ENCODE measurements at places on chromosomes 7 and 10.

- DNase-seq, result no peak
These were observed 51.4 kb upstream of the SLC35B4 start for GRCh38 chr7:134367956-134368749.

DNA sequence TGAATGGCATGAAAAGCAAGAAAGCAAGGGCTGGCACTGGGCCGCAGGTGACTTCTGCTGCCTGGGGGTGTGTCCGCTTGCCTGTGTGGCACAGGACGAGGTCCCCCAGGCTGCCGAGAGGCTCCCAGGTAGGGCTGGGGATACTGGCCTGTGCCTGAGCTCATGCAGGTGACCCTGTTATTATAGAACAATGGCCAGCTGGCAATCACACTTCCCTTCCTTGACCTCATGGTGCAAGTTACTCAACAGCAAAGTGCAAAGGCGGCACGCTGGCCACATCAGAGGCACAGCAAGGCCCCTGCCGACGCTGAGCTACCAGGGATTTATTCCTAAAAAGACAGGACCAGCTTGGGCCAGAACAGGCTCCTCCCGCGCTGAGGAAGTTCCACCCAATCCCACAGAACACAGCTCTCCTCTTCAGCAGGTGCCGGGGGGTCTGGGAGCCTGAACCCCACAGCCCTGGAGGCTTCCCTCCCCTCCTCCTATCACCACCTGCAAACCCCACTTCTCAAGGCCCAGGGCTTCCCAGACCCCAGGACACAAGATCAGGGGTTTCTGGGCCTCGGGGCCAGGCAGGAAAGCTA is 1.4 kb upstream of the ADAM8 start:
- peak; percentile 42 for DNase-seq

DNA sequence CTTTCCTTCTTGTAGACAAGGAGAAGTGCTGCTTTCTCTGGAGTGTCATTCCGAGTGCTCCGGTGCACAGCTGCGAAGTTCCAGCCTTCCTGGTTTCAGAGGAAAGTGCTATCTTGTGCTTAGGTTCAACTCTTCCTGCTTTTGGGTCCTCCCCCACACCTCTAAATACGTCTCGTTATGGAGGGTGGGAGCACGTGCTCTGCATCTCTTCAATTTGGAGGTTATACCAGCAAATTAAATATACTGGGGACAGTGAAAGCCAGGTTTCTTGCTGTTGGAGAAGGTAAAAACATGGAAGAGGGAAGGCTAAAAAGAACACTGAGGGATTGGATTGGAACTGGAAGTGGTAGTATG is 2.4 kb upstream of the ESYT2 start:
- no peak for DNase-seq

- no peak for DNase-seq
These were observed 19.8 kb downstream of the IGF2BP3 start for GRCh38 chr7:23450518-23450917.

All from suppressor macrophage treated with lipopolysaccharide for 1 hour (primary cell).